ENCODE measurements at places on chromosomes 1 and 21.
A peak's percentile ranks its signal among the peaks of the same experiment; 100 is the strongest.

DNA sequence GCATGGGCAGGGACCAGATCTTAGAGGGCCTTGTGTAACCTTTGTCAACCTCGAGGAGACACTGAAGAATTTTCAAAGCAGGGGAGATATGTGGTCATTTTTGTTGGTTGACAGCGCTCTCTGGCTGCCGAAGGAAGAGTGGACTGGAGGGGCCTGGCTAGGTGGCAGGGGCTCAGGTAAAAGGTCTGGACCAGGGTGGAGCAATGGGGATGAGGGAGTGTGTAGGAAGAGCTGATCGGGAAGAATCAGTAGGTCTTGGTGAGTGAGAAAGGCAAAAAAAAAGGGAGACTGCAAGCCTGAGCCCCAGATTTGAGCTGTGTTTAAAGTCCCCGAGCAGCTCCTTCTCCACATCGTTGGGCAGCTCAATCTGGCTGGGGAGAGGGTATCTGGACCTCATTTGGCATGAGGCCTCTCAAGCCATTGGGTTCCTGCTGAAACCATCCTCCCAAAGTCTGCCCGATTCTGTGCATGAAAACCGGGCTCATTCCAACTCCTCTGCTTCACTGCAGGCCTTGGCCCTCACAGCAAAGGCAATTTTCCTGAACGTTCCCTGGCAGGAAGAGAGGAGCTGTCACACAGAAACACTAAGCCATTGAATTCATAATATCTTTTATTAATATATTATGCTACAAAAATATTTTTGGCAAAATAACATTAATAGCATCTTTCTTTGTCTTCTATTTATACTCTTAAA, 237.1 kb downstream of the TRABD2B start:
- no peak for DNase-seq

GRCh38 chr1:233230011-233230410, 65.5 kb downstream of the PCNX2 start:
- no peak for DNase-seq

DNA sequence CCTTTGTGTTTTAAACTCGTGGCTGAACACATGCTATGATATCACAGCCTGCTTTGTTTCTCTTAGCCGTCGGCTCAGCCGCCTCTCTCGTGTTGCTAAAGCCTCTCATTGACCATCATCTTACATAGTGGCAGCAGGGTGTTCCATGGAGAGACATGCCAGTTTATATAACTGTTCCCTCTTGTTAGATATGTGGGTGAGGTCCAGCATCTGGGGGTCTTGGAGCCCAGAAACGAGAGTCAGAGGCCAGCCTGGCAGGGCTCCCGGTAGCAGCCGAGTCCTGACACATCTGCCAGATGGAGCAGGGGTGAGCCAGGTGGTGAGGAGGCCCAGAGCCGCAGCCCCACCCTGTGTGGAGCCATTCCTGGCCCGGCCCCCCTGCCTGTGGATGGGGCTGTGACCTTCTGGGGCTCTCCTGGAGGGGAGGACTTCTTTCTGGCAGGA, 11.9 kb downstream of the PODN start:
- no peak for DNase-seq

DNA sequence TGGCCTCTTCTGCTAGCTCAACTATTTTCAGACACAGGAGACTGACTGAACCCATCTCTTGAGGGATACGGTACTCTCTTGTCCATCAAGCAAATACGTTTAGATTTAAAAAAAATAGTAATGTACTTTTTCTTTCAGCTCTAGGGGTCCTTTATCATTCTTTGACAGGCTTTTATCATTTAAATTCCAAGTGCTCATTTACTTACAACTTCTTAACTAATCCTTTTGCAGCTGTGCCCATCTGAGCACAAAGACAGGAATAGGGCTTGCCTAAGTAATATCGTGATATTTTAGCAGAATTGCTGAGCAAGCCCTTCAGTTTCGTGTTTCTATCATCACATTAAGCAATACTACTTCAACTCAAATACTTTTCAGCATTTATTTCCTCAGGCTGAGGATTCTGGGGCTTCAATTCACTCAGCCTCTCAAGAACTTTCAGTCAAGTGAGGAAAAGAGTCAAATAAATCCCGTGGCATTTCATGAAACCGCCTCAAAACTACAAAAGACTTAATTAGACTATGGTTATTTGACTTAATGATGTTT, 317.6 kb downstream of the BACH1 start:
- DNase-seq = no peak

- no peak for DNase-seq
Observed at GRCh38 chr1:210347112-210347511, 18.4 kb downstream of the HHAT start.

GRCh38 chr1:92410706-92411105, 76.0 kb downstream of the GFI1 start:
- no peak for DNase-seq

GRCh38 chr1:204084247-204084772, 11.4 kb downstream of the SOX13 start:
- no peak for DNase-seq

DNA sequence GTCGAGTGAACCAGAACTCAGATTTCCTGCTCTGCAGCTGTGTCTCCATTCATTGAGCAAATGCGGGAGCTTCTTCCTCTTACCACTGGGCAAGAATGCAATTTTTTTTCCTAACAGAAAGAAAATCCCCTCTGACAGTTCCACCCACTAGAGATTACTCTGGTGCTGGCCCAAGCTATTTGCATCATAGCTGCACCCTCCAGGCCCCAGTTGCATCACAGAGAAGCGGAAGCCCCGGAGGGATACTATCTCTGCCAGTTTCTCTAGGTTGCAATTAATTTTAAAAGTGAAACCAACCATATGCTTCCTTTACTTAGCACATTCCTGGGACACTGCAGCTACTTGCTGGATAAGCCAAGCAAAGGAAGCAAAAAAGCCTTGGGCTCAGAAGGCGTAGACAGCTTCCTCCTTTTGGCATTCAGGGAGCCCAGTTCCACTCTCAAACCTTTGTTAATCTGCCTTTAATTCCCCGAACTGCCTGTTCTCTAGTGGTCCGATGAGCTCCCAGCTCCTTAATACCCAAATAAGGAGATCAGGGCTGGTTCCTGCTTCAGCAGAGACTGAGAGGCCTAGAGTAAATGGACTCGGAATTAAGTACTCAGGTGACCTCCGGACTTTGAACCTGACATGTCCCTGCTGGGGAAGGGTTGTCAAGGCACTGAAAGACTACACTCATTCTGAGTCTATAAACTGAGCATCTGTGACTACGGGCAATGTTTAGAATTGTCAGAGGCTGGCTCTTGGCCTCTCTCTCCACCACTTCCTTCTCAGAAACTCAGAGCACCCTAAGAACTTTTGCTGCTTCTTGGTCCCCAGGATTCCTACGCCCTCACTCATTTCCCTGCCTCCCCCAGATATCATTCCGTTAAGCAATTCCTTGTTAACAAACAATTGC, 72.5 kb upstream of the TNFSF18 start:
- DNase-seq = no peak

DNA sequence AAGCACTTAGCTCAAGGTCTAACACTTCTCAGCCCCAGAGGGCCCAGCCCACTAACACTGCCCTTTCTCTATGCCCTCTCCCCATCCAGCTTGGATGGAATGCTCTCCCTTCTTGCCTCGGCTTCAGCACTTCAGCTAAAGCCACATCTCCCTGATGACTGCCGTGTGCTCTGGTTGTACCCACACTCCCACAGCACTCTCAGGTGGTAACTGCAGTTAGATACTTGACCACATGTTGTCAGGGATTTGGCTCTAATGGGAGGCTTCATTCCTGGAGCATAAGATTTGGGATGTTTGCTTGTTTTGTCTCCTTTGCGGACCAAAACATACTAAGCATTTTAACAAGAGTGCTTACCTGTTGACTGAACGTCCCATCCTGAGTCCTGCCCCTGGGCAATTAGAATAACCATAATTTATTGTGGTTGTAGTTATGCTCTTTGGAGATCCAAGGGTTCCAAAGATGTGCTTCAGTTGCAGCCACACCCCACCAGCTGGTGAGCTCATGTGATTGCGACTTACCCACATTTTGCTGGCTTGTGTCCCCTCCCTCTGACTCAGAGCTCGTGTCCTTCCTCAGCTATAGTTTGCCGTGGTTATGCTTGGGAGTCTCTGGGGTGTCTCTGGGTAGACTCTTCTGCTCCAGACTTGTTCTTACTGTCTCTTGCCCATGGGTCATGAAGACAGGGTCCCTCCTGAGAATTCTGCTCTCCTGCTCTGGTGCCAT, 7.7 kb upstream of the SLC26A9 start:
- no peak for DNase-seq

DNA sequence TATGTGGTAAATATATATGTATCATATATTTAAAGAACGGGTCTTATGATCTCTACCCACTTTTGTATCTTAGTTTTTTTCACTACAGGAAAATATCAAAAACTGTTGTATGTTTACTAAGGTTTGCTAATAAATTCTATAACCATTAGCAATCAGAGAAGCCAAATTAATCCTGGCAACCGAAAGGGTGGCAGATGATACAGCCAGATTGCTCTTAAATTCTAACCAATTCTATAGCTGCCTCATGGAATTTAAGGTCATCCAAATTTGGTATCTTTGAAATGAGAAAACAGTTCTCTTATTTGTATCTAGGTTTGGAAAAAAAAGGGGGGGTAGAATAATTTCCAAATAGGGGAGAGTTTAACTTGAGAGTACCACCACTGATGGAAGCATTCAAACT, 591.2 kb downstream of the SMYD3 start:
- no peak for DNase-seq

GRCh38 chr1:160624464-160624863, 22.4 kb downstream of the SLAMF1 start:
- no peak for DNase-seq

- no peak for DNase-seq
Observed at GRCh38 chr1:71427066-71427465, 346.2 kb upstream of the ZRANB2 start.

DNA sequence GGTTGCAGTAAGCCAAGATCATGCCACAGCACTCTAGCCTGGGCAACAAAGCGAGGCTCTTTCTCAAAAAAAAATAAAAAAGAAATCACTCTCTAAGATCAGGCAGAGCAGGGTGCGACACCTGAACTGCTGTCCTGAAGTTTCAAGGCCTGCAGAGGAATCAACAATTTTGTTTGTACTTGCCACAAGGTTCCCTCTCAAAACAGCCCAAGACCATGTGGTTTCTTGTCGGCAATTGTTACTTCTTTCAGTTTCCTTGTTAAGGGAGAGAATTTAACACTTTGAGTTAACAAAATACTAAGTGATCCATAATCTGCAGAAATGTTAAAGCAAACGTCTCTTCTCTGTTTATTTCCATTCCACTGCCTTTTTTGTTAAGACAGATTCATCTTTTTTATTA, 36.5 kb downstream of the MACO1 start:
- DNase-seq = no peak

DNA sequence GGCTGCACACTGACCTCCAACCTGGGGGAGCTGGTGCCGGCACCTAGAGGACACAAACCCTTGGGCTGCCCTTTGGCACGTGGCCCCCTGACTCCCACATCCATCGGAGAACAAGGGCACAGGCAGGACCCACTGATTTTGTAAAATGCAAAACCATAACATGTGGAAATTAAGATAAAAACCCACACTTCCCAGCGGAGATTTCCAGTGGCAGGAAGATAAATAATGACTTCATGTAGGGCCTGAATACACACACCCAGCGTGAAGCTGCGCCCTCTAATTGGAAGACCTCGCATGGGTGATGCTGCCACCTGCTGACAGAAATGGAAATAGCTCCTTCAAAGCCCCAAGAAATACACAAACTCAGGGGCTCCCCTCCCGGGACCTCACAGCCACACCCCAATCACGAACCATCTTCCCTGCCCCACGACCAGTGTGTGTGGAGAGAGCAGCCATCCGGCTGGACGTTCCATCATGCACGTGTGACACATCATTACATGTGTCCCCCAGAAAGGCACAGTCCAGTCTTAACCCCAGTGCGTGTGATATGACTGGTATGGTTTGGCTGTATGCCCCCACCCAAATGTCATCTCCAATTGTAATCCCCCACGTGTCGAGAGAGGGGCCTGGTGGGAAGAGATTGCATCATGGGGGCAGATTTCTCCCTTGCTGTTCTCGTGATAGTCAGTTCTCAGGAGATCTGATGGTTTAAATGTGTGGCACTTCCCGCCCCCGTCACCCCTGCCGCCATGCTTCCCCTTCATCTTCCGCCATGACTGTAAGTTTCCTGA, 5.7 kb upstream of the TPRG1L start:
- peak; percentile 70 for DNase-seq

- DNase-seq = no peak
Observed at GRCh38 chr21:34222031-34222335, 141.8 kb upstream of the KCNE2 start.

DNA sequence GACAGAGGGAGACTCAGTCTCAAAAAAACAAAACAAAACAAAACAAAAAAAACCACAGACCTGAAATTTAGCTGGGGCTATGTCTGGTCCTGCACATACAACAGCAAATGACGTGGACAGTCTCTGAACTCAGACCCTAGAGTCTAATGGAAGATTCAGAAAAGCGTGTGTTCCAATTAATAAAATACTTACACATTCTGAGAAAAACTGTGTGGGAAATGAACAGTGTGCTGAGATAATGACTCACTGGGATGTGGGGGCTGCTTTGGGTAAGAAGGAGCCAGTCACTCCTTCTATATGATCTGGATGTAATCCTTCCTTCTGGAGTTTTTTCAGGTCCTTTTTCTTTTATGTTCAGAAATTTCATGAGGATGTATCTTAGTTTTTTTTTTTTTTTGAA, 29.4 kb downstream of the CLDN14 start:
- no peak for DNase-seq

- no peak for DNase-seq
Observed at GRCh38 chr1:47232187-47232874, at the start of gene TAL1. TAL1 (minus strand) TSS chr1:47232225; CDS start chr1:47225888, 6,337 bp downstream.

DNA sequence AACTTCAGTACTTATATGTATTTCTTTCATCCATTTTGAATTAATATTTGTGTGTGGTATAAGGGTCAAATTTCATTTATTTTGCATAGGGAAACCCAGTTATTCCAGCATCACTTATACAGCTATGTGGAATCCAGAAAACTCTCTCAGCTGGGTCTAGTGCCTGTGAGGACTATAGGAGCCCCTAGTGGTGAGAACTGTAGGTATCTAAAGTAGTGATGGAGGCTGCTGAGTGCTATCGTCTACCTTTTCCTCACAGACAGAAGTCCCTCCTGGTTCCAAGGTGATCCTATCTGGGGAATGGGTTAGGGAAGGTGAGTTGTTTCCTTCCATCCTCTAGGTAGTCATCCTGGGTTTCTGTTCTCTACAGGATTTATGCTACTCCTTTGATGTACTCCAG, 352.0 kb upstream of the C1orf87 start:
- no peak for DNase-seq

GRCh38 chr1:241387216-241387615, 30.2 kb upstream of the RGS7 start:
- DNase-seq = no peak

DNA sequence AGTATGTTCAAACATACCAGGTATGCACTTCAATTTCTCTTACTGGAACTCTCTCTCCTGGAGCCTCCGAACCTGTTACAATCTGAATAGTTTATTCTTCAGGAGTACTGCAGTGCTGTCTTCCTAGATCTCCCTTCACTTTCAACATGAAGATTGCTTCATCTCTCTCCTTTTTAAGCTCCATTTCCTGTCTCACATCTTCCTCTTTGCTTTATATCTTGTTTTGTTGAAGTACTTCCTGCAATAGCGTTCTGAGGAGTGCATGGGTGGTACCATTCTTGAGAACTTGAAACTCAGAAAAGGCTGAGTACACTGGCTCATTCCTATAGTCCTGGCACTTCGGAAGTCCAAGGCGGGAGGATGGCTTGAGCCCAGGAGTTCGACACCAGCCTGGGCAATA, 15.7 kb upstream of the C1orf146 start:
- DNase-seq = no peak
